ENCODE measurements at places on chromosomes 11 and 22.

GRCh38 chr11:94910270-94910669, 63.1 kb downstream of the CWC15 start:
- no peak for DNase-seq

DNA sequence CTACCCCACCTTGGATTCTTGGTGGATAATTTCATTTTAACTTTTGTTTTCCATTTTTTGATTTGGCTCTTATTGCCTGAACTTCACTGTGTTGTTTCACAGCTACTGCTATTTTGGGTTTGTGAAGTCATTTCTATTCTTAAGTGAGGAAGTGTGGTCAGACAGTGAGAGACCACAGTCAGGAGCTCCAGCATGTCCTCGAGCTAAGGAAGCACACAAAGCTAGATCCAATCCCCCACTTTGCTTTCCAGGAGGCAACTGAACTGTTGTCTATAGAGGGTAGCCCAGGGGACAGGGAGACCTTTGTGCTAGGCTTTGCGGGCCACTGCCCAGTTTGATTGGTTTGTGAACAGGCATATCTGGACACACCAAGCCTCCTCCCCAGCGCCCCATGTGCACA, 251.8 kb upstream of the KIRREL3 start:
- DNase-seq, result no peak

DNA sequence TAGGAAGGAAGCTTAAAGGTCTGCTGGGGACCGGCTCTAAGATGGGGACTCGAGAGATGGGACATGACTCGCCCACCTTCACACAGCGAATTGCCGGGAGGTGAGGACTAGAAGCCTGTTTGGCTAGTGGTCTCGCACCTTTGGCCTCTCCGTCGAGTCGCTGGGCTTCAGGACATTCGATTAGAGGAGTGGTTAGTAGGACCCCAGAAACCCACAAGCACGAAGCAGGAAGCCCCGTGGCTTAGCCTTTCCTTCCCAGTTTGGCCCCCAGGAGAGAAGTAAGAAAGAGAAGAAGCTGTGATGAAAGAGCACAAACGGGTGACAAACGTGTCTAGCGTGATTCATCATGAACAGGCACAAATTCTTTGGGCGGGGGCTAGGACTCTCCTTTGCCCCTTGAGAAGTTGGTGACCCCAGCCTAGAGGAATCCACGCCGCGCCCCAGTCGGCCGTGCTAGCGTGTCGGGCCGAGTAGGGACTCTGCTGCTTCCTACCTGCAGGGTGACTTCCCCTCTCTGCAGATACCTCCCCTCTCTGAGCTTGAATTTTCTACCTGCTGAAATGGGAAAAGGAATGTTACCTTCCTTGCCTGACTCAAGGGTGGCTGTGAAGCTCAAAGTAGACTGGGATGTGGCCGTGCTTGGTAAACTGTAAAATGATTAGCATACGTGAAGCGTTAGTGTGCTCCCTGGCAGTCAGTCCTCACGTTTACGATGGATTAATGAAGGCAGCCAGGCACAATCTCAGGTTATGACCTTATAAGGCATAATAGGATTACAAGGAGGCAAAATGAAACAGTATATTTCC, 1.1 kb upstream of the ADM start:
- no peak for DNase-seq

DNA sequence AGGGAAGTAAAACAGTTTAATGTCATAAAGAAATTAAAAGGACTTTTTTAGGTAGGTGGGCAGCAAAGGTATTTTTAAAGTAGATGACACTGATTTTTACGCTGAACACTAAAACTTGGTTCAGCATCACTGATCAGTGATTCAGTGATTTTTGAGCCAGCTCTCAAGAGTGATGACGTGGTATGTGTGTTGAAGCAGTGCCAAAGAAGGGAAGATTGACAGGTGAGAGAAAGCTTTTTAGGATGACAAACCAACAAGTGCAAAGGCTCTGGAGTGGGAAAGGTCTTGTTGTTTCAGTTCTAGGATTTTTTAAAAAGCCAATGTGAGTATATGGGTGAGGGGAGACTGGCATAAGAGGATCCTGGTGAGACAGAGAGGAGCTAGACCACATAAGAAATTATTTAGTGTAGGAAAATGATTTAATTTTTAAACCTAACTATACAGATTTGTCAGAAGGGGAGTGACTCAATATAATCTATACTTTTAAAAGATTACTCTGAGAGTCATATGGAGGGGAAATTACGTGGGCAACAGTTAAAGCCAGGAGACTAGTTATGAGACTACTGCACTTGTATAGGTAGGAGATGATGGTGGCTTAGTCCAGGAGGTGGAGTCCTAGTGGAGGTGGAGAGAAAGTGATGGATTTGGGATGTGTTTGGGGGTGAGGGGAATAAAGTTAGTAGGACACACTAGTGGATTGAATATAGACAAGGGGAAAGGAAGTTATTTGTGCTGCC, 17.6 kb upstream of the CALCB start:
- no peak for DNase-seq

DNA sequence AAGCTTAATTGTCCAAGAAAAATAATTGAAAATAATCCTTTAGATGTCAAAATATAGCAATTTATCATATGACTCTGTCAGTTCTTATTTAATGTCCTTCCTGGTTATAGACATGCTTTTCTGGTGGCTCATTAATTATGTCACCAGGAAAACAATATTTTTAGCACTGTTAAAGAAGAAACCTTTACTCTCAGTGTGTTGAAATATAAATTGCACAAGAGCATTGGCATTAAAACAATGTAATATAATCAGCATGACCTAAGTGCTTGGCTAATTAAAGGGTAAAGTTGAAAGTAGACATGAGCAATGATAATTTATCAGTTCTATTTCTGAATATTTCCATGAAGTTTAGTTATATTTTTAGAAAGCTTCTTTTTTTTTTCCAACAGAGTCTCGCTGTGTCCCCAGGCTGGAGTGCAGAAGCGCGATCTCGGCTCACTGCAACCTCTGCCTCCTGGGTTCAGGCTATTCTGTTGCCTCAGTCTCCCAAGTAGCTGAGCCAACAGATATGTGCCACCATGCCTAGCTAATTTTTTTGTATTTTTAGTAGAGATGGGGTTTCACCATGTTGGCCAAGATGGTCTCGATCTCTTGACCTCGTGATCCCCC, 232.3 kb downstream of the JRKL start:
- no peak for DNase-seq

GRCh38 chr22:48785792-48786678, 1041.6 kb downstream of the BRD1 start:
- DNase-seq, result no peak

GRCh38 chr11:44625759-44626523, 60.5 kb downstream of the CD82 start:
- no peak for DNase-seq

- no peak for DNase-seq
These were observed 27.2 kb downstream of the GLB1L2 start for GRCh38 chr11:134358856-134359490.

DNA sequence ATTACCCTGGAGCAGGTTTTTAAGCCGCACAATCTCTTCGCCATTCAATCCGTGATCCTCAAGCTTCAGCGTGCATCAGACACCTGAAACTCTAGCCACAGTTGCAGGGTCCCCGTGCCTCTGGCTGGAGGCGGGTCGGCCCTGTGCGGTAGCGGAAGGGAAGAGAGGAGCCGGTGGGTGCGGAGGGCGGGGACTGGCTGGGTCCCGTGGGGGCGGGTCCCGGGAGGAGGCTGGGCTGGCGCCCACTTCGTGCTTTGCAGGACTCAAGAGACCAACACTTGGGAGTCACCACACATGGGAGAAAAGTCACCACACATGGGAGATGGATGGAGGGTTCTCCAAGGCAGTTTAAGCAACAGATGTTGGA, 772 bp downstream of the C22orf15 start:
- no peak for DNase-seq

- DNase-seq, result no peak
These were observed 1135.5 kb downstream of the JRKL start for GRCh38 chr11:97525273-97525672.

DNA sequence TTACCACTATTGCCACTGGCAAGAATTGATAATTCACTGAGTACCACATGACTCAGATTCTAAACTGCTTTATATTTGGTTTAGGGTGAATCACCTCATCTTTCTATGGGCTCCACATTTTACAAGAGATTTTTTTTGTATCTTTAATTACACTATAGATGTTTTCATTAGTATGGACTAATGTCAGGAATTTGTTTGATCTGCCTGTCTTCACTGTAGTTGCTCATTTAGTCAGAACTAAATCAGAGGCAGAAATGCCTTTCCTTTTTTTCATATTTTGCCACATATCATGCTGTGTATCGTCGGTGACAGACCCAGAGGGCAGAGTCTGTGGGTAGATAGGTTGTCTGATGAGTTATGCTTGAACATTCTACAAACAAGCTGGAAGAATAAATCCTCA, 524.1 kb downstream of the METTL15 start:
- DNase-seq, result no peak

DNA sequence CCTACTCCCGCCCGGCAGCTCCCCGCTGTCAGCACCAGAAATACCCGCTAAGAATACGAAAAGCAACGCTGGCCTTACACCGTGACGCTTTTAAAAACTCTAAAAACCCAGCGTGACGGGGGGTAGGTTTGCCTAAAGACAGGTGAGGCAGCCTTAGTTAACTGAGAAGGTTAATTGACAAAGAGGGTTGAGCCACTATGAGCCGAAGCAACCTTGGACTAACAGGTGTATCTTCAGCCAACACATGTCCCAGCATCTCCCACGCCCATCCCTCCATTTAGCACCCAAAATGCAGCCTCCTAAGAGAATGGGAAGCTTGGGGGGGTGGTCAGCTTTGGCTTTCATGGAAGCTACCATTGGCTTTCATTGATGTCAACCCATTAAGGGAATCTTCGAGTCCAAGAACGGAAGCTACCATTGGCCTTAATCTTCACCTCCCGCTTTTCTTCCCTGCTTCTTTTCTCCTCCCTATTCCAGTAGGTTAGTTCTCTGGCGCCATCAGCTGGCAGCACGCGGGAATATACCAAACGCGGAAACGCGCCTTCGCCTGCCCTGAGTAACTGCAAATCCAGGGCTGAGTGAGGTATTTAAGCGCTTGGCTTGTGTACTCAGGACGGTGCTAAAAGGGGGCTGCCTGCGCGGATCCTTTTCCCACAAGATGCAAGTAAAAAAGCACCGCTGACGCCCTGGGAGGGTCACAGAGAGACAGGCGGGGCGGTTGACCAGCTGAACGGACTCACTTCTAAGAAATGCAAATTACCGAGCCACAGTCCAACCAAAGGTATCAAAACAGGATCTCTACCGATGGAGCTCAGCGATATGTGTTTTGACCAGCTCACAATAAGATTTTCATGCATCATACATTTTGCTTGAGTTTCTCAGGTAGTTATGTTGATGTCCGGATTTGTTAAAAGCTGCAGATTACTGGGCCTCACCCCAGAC, 38.5 kb upstream of the GLYATL1 start:
- no peak for DNase-seq

GRCh38 chr11:7480113-7480512, 5.2 kb upstream of the OLFML1 start:
- DNase-seq, result no peak

- no peak for DNase-seq
These were observed 62.7 kb upstream of the NECTIN1 start for GRCh38 chr11:119791701-119792151.

DNA sequence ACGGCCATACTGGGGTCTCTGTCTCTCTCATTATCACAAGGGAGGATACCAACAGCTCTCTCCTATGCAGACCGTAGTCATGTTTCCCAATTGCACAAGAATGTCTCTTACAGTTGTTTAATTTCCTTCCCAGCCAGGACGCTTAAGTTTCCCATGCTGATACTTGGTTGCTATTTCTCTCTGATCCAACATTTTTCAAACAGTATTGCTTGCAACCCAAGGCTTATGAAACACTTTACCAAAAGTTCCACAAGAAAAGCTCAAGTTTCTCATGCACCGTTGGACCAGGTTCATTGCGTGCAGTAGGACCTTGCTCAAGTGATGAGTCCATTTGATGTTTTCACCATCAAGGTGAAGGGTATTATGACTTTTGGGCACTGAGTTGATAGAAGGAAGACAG, 46.6 kb downstream of the GGTLC2 start:
- DNase-seq, result no peak

GRCh38 chr11:115087791-115088190, 409.5 kb downstream of the NXPE2 start:
- no peak for DNase-seq

- peak; percentile 24 for DNase-seq
These were observed 1.1 kb upstream of the DDX6 start for GRCh38 chr11:118791961-118792569.

DNA sequence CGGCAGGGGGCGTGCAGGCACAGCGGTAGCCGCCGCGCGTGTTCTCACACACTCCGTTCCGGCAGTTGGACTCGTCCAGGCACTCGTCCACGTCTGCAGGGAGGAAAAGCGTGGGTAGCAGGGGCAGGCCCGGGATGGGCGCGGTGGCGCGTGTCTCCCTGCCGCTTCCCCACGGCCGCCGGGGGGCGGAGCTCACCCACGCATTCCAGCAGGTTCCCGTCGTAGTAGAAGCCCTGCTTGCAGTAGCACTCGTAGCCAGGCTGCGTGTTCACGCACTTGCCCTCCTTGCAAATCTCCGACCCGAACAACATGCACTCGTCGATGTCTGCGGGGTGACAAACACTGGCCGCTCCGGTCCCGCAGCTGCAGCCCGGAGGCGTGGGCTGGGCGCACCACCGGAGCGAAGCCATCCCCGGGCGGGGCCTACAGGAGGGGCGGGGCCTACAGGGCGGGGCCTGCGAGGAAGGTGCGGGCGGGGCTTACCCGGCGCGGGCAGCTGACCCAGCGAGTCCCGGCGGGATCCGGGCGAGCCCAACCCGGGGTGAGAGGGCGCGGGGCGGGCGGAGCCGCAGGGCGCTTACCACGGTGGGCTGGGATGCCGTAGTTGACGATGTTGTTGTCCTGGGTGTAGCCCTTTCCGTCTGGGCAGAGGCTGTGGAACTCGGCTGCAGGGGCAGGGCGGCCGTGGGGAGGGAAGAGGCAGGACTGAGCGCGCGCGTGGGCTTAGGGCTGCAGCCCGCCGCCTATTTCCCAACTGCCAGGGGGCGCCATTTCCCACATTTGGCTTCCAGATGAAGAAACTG, 15.6 kb downstream of the SCYL1 start:
- DNase-seq, result peak; percentile 69

GRCh38 chr11:62543680-62544444, 2.7 kb downstream of the AHNAK start:
- no peak for DNase-seq

DNA sequence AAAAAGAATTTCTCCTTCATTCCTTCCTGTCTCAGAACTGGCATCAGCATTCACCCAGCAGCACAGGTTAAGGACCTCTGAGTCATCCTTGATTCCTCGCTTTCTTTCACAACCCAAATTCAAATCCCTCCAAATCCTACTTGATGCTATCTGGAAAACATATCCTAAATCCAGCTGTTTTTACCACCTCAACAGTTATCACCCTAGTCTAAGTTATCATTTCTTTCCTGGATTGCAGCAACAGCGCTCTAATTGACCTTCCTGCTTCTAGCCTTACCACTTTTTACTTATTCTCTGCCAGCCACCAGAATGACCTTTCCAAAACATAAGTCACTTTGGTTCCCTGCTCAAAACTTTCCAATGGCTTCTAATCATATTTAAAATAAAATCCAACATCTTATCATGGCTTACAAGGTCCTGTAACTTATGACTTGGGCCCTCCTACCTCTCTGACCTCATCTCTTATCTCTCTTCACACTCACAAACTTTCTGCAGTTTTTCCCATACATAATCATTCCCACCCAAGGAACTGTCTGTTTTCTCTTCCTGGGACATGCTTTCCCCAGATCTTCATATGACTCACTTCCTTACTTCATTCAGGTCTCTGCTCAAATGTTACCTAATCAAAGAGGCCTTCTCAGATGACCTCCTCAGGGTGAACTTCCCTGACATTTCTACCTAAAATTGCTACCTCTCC, 119.4 kb downstream of the TTC28 start:
- DNase-seq, result no peak

GRCh38 chr11:131422029-131422428, 51.6 kb downstream of the NTM start:
- DNase-seq, result no peak

GRCh38 chr11:106468086-106468485, 390.6 kb downstream of the AASDHPPT start:
- DNase-seq, result no peak

All from activated CD8-positive, alpha-beta memory T cell treated with anti-CD3 and anti-CD28 coated beads for 4 hours (primary cell).